ENCODE measurements at places on chromosomes 1 and 21.

GRCh38 chr21:42524341-42525028 lies 10.8 kb downstream of the SLC37A1 start:
- peak; percentile 11 for DNase-seq

DNA sequence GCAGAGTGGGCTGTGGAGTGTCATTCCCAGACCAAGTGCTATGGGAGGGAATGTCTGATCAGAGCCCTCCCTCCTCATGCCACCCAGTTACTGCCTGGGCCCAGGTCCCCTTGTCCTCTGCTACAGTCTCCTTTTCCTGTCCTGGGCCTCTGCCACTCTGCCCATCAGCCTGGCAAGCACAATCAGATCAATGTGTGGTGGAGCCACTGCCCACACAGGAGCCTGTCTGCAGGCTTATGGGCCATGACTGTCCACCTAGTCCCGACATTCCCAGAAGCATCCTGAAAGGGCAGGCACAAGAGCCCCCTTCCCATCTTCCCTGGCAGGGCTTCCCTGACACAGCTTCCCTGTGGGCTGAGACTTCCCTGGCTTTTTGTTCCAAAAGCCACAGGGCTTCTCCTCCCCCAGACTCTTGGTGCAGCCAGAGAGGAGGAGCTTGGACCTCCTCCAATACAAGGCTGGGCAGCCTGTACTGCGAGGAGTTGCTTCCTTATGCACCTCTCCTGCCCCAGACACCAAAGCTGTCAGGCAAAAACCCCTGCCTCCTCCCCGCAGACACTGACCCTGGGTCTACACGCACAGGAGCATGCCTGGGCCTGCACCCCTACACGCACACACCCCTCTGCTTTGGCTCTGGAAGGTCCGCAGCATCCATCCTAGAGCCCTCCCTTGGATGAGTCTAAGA lies 29.2 kb upstream of the CNTN2 start:
- DNase-seq: no peak

DNA sequence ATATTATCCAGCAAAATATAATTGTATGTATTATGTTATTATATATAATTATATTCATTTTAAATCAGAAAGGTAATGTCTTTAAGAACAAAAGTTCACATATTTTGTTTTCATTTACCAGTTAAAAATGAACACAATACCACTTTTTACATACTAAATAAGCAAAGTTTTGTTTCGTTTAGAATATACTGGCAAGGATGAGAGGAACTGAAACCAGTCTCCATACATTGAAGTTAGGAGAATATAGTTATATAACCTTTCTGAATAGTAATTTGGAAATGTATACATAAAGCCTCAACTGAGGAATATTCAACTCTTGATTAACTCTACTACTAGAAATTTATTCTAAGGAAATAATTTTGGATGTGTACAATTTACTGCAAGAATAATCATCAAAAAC lies 110.5 kb downstream of the ZNF644 start:
- DNase-seq: no peak

GRCh38 chr1:58652651-58653184 lies 47.1 kb downstream of the MYSM1 start:
- DNase-seq: peak; percentile 57
